ENCODE measurements at places on chromosomes 16 and 17.

- DNase-seq, result no peak
These were observed 15.3 kb downstream of the KSR1 start for GRCh38 chr17:27471321-27472269.

- DNase-seq, result no peak
These were observed at the start of gene SHBG for GRCh38 chr17:7629939-7630571. SHBG (plus strand) TSS chr17:7630135; CDS start chr17:7630173, 38 bp downstream.

GRCh38 chr16:19883966-19884485 is 622 bp downstream of the GPRC5B start:
- no peak for DNase-seq

DNA sequence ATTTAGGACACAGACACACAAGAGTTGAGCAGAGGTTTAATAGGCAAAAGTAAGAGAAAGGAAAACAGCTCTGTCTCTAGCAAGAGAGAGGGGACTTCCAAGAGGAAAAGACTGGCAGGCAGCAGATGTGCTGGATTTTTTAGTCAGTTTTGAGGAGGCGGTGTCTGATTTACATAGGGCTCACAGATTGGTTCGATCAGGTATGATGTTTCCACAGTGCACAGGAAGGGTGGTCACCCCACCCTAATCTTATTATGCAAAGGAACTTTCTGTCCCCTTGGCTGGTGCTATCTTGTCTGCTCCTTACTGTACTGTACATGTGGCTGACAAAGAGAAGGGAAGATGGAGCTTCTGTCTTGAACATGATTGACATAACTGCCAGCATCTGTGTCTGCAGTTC is 25.3 kb downstream of the BFAR start:
- no peak for DNase-seq

- no peak for DNase-seq
These were observed 11.3 kb downstream of the DNAAF1 start for GRCh38 chr16:84156342-84156784.

- DNase-seq, result no peak
These were observed 12.9 kb downstream of the TRPV2 start for GRCh38 chr17:16428098-16428882.

- no peak for DNase-seq
These were observed 1.1 kb downstream of the SEZ6L2 start for GRCh38 chr16:29898135-29898803.

DNA sequence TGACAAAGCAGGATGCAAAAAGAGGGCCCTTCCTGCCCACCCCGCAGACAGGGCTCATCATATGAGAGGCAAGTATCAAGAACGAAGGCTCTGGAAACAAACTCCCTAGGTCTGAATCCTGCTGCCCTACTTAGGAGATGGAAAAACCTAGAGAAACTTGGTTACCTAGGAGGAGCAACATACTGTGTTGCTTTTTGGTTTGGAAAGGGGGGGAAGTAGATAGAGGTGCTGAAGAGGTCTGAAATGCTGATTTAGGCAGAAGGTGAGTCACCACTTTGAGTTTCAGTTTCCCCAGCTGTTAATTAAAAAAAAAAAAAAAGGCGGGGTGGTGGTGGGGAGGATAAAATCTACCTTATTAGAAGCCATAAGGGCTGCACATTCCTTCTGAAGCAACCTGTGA is 1.5 kb downstream of the N4BP1 start:
- no peak for DNase-seq

DNA sequence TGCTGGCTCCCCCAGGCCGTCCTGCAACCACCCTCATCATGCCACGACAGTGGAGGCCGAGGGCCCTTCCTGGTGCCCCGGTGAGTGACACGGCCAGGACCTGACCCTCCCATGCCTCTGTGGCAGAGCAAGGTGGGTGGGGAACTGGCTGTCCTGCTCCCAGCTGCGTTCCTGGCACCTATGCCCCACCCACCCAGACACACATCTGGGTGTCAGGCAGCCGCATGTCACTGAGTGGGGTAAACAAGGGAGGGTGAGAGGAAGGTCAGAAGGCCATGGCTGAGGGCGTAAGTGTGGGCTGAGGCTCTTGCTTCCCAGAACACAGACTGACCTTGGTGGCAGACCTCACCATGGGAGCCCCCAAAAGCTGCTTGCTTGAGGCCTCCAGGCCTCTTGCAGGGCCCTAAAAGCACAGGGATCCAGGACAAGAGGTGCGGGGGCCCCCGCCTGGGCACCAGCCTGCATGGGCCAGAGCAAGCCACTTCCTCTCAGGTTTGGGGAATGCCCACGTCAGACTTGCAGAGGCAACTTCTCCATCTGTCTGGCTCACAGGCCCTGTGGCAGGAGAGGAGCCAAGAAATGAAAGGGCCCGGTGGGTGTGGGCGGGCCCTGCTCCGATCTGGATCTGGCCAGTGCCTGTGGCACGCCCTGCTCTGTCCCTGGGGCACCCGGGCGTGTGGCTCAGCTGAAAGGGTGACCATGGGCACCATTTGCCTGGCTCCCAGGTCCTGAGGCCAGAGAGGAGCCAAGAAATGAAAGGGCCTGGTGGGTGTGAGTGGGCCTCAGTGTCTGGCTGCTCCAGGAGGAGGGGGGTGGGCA is 3.9 kb upstream of the CCDC57 start:
- no peak for DNase-seq

- DNase-seq, result no peak
These were observed 7.8 kb downstream of the KRT28 start for GRCh38 chr17:40791787-40792436.

DNA sequence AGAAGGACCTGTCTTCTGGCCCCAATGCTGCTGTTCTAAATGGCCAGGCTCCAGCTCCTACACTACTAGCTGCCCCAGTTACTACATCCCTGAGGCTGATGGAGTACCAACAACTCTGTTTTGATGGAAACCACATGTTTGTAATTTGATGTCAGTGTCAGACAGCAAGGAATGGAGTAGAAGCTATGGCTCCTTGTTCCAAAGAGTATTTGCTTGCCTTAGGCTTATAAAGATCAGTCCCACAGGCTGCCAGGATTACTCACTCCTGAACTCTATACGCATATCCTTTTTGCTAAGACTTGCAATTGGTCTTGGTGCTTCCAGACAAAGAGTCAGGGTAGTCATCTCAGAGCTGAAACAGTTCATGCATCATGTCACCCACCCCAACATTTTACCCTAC is 139.6 kb downstream of the HS3ST3A1 start:
- no peak for DNase-seq

DNA sequence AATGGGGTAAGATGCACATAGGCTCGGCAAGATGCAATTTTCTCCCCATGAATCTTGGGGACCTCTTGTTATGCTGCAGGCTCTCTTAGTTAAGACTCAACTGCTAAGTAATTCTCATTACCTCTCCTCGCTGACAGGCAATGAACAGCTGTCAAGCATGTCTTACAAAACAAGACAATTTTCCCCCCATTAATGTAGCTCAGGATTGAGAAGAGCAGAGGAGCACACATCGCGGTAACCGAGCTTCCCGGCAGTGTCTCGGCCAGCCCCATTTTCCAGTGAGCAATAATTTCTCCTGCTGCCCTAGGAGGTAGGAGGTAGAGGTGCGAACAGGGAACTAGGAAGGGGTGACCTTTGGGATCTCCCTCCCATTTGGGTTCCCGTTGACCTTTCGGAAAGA is 272.1 kb downstream of the HAPSTR1 start:
- no peak for DNase-seq

DNA sequence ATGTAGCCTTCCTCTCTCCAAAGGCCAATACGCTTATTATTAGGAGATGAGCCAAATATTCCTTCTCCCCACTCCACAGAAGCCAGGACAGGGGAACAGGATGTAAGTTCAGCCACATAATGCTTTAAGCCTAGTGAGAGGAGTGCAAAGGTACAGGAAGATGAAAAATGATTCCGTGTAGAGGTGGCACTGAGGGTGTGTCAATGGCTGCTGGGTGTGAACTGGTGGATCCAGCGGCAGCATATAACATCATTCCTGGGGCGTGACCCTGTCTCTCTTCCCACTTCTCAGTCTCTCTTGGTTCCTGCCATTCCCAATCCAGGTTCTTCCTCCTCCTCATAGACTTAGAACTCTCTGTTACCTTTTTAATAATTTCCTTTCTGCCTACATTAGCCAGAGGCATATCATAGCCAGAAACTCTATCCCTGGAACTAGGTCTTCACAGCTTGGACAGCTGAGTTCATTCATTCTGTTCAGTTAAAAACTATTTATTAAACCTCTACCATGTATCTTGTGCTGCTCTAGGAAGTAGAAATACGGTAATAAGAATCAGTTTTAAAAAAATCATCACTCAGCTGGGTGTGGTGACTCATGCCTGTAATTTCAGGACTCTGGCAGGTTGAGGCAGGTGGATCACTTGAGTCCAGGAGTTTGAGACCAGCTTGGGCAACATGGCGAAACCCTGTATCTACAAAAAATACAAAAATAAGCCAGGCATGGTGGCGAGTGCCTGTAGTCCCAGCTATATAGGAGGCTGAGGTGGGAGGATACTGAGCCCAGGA is 58.0 kb upstream of the FAM20A start:
- no peak for DNase-seq

DNA sequence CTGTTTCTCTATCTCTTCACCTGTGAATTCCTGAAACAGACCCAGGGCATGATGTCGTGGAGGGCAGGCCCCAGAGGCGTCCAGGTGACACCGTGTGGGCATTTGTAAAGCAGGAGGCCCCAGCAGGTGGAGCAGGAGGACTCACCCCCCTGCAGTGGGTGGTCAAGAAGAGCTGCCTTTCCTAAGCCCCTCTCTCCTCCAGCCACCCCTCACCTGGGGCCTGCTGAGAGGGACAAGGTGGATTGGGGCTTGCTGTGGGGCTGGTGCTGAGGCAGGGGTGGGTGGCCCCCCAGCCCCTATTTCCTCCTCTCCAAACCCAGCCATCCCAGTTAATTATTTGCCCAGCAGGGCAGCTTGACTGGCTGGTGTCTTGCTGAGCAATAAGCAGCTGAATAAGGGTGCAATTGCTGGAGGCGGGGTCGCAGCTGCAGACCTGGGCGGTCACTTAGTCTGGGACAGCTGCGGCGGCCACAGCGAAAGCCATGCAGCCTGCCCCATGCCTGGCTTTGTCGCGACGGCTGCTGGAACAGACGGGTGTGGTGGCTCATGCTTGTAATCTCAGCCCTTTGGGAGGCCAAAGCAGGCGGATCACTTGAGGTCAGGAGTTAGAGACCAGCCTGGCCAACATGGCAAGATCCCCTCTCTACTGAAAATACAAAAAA is 56.4 kb downstream of the JPH3 start:
- no peak for DNase-seq

GRCh38 chr16:25311950-25312349 is 54.3 kb upstream of the ZKSCAN2 start:
- no peak for DNase-seq

DNA sequence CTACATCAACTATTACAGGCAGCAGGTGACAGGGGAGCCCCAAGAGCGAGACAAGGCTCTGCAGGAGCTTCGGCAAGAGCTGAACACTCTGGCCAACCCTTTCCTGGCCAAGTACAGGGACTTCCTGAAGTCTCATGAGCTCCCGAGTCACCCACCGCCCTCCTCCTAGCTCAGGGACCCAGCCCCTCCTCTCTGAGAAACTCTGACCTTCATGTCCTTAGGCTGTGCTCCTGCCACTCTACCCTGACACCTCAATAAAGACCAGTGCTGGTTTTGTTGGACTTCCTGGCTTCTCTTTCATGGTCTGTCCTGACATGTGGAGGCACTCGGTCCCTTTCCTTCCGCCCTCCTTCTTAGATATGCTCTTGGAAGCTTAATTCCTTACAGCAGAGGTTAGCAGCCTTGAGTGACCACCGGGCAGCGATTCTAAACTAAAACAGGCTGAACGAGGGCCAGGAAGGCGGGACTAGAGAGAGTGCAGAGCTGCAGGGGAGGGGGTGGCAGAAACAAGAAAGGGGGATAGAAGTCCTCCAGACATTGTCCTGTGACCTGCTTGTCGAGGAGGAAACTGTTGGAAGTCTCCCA is 915 bp downstream of the AHSP start:
- no peak for DNase-seq

- no peak for DNase-seq
These were observed 22.8 kb downstream of the G6PC3 start for GRCh38 chr17:44093231-44093900.

DNA sequence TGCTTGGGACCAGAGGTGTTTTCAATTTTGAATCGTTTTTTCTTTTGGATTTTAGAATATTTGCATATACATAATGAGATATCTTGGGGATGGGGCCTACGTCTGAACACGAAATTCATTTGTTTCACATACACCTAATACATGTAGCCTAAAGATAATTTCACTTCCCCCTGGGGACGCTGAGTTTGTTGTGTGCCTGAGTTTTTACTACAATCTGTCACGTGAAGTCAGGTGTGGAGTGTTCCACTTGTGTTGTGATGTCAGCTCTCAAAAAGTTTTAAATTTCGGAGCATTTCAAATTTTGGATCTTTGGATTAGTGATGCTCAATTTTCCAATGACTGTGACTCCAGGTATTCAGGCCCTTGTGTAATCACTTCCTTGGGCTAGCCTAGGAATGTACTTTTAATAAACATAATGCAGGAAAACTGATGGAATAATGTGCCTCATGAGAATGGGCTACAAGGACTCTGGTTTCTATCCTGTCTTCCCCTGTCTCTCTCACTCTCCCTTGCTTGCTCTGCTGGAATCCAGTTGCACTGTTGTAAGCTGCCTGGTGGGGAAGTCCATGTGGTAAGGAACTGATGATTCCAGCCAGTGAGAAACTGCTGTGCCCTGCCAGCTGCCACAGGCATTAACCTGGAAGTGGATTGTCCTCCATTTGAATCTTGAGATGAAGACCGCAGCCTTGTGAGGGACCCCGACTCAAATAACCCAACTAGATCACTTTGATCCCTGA is 403.8 kb downstream of the SHISA9 start:
- no peak for DNase-seq

DNA sequence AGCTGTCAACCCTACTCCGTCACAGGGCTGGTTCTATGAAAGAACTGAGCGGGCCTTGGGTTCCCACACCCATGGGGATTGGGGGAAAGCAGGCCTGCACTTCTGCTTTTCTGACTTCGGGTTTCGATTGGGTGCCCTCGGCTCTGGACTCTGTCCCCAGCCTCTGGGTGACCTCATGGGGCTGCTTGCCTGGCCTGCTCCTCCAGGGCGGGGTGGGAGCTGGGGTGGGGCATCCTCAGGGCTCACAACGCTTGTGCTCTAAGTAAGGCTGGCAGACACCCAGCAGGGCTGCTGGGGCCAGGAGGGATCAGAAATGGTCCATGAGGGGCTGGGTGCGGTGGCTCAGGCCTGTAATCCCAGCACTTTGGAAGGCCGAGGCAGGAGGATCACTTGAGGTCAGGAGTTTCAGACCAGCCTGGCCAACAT is 19.2 kb downstream of the ARHGAP27 start:
- no peak for DNase-seq

DNA sequence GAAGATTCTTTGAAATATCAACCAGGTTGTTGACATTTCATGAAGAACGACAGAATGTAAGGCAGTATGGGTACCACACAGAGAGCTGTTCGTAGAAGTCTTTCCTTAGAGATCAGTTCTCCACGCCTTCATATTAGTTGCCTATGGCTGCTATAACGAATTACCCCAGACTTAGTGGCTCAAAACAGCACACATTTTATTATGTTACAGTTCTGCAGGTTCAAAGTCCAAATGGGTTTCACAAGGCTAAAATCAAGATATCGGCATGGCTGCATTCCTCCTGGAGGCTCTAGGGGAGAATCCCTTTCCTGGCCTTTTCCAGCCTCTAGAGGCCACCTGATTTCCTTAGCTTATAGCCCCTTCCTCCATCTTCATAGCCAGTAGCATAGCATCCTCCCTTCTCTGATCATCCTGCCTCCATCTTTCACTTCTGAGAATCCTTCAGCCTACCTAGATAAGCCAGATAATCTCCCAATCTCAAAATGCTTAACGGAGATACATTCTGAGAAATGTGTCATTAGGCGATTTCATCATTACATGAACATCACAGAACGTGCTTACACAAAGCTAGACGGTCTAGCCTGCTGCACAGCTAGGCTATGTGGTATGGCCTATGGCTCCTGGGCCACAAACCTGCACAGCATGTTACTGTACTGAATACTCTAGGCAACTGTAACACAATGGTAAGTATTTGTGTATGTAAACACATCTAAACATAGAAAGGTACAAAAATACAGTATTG is 26.0 kb downstream of the ERCC4 start:
- no peak for DNase-seq
